ENCODE measurements at places on chromosomes 1 and 21. TPM values are rescaled to one million over a fixed set of nuclear protein-coding genes. Genes with fewer than 3 reads are reported as not detected.

CELF3 gene
- not detected for total RNA-seq

DNA sequence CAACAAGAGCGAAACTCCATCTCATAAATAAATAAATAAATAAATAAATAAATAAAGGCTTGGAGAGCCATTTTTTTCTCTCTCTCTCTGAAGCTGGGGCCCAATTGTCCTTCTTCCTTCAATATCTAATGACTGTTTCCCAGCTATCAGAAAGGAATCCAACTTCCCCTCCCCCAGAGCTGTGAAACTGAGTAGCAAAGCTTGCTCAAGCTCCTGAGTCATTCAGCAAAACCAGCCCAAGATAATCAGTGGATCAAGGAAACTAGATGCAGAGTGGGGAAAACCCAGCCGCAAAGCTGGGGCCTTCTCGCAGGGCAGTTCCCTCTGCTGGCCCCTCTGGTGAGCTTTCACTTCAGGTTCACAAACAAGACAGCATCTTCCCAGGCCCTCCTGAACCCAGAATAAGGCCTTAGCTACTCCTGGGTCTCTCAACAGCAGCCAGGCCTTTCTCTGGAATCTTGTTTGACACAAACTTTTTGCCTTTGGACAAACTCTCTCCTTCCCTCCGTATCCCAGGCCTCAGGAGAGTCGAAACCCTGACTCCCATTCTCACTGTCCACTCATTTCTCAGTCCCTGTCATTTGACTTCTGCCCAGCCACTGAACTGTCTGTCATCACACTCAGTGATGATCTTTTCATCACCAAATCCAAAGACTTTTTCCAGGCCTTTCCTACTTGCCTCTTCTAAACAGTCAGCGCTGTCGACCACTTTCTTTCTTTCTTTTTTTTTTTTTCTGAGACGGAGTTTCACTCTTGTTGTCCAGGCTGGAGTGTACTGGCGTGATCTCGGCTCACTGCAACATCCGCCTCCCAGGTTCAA is 18.0 kb upstream of the PTP4A2 start:
- DNase-seq = peak; percentile 99

DNA sequence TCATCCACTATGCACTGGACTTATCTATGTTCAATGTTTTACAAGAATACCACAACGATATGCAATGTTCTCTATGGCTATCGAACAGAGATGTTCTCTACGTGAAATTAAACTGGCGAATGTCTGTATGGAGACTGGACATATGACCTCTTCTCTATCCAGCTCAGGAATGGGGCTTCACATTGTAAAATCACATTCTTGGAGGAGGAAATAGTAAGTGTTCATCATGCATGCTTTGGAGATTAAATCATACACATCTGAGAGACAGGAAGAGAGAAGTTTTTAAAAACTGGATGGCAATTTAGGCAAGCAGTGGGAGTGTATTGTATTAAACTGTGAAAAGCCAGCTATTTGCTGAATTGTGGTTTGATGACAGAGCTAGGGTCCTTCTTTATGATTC is 47.9 kb upstream of the RGL1 start:
- DNase-seq = peak; percentile 77

DNA sequence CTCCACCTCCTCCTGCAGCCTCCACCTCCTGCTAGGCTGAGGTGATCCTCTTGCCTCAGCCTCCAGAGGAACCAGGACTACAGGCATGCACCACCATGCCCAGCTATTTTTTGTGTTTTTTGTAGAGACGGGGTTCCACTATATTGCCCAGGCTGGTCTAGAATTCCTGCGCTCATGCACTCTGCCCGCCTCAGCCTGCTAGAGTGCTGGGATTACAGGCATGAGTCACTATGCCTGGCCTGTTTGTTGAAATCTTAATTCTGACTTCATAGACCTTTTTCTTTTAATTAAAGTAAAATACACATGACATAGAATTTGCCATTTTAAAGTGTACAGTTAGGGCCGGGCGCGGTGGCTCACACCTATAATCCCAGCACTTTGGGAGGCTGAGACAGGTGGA is 42.7 kb downstream of the FAAP20 start:
- DNase-seq = no peak

TPR gene
- total RNA-seq = 45.2 TPM

TRIM67 gene
- total RNA-seq = not detected

DNA sequence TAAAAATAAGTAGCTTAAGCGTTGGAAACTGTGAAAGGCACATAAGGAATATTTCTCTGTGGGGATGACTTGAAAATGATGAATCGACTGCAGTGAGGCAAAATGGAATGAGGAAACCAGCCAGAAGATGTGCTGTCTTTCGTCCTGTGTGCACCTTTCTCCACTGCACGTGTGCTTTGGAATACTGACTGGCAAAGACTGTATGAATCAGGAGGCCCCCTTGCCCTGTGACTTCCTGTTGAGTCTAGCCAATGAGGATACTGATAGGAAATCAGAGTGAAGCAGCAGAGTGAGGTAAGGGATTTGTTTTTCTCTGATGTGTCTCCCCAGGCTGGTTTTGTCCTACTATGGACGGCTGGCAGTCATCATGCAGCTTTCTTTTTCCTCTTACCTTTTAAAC is 118.2 kb upstream of the ADGRL4 start:
- peak; percentile 64 for DNase-seq

All from bronchial epithelial cell (primary cell).